ENCODE measurements at places on chromosomes 1 and 21.

DNA sequence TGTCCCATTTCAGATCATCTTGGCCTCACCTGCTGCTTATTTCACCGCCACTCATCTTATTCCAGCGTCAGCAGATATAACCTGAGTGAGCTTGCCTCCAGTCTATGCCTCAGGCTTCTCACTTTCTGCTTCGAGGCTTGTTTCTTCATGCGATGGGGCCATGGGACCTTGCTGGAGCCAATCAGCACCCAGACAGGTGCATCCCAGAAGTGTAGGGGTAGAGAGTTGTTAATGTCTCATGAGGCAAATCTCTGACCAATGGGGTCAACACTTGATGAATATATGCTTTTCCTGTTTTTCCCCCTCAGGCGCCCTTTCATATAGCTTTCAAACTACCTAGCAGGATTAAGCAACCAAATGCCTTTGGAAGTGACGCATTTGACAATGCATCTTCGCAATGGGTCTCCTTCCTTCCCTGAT lies 935 bp upstream of the YIPF1 start:
- DNase-seq, result no peak

DNA sequence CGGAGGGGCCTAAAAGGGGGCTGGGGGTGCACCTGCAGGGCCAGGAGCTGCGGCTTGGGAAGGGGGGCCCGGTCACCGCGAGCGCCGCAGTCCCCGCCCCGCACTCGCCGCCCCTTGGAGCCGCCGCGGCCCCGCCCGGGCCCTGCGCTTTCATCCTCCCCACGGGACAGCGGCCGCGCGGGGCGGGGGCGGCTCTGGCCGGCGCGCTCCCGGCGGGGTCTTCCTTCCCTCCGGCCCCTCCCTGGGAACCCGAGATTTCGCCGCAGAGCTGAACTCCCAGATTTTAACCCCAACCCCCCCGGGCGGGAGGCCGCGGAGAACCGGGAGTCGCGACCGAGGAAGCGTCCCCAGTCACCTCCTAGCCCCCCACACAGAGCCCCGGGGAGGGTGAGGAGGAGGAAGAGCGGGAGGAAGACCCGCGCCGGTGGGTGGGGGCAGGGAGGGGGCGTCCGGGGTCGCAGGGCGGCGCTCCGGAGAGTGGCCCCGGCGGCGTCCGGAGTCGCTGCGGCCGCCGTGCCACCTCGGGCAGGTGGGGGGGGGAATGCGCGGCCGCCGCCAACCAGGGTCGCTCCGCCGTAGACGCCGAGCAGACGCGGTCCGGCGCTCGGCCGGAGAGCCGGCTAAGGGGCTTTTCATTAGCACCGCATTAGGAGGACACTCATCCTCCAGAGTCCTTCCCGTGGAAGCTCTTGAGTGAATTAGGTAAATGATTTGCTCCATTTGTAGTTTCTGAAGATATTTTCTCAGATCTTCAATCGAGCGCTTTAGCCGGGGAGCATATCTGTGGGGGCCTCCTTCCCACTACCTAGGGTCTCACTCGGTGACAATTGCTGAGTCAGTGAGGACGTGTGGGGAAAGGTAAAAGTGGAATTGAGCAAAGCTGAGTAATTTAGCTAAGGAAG lies 31.6 kb upstream of the NFIA start:
- no peak for DNase-seq

GRCh38 chr1:181104790-181105133 lies 16.3 kb downstream of the IER5 start:
- DNase-seq, result no peak

- no peak for DNase-seq
Observed at GRCh38 chr1:230050973-230051735, 15.9 kb upstream of the GALNT2 start.

GRCh38 chr21:34583926-34584563 lies 30.9 kb downstream of the RCAN1 start:
- DNase-seq, result no peak

Measured in natural killer cell (primary cell).